ENCODE measurements at places on chromosomes 2 and 18.

DNA sequence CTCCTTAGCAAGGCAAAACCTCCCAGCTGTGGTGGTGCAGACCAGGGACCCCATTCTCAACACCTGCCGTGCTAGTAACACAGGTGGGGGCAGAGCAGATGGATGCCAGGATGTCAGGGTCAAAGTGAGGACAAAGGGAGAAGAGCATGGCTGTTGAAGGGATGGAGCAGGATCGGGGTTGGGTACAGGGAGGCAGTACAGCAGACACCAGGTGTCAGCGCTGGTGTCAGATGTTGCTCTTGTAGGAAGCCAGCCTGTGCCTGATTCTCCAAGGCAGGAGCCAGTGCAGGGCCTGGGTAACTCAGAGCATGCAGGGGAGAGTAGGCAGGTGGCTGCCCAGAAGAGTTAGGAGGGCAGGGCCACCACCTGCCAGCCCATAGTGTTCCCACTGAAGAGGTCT is 222.1 kb upstream of the SPRED2 start:
- DNase-seq, result no peak

GRCh38 chr2:216495656-216496055 is 3.0 kb upstream of the RPL37A start:
- no peak for DNase-seq

DNA sequence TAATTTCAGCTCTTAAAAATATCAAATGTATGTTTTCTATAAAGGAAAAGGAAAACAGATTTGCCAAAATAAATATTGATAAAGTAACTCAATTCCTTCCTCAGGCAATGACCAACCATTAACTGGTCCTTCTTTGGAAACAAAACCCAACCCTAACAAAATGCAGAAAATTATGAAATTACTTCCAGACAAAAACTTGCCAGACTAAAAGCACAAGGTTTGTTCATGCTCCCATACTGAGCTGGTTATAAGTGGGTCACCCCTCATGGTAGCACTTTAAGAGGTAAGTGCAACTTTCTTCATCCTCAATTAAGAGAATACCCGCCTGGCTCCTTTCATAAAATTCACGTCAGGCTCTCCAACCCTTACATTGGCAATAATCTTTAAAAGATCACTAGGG is 31.1 kb upstream of the TTC32 start:
- DNase-seq, result no peak

GRCh38 chr18:50662177-50662576 is 102.3 kb downstream of the MAPK4 start:
- no peak for DNase-seq

- no peak for DNase-seq
These were observed 44.1 kb downstream of the FARP2 start for GRCh38 chr2:241399941-241400922.

DNA sequence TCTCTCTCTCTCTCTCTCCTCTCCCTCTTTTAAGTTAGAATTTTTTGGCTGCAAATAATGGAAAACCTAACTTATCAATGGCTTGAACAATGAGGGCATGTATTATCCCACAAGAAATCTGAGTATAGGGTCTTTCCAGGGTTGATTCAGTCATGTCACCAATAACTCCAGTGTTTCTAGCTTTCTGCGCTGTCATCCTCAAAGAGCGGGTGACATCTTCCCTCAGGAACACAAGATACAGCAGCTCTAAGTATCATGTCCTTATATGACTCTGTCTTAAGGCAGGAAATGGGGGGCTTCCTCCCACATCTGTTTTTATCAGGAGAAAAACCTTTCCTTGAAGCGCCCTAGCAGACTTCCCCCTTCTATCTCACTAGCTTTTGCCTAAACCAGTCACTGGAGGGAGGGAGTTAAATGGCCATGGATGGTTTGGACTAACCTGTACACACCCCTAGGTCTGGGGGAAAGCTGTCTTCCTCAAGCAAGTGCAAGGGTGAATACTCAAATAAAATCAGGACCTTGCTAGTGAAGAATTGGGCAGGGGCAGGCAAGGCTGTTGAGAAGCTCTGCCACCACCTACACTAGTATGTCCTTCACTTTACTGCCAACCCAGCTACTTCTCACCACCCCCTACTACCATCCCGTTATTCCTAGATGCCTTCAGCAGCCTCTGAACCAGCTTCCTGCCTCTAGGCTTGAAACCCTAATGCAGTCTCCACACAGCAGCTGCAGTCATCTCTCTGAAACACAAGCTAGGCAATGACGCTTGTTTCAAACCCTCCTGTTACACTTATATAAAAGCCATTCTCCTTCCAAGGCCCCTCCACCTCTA is 7.5 kb upstream of the TUBA4A start:
- DNase-seq, result no peak

GRCh38 chr2:205688417-205689200 is 6.3 kb downstream of the NRP2 start:
- DNase-seq, result no peak

GRCh38 chr18:25614168-25614567 is 262.2 kb upstream of the ZNF521 start:
- no peak for DNase-seq

- DNase-seq, result no peak
These were observed 16.9 kb downstream of the ZNF236 start for GRCh38 chr18:76839086-76839794.

DNA sequence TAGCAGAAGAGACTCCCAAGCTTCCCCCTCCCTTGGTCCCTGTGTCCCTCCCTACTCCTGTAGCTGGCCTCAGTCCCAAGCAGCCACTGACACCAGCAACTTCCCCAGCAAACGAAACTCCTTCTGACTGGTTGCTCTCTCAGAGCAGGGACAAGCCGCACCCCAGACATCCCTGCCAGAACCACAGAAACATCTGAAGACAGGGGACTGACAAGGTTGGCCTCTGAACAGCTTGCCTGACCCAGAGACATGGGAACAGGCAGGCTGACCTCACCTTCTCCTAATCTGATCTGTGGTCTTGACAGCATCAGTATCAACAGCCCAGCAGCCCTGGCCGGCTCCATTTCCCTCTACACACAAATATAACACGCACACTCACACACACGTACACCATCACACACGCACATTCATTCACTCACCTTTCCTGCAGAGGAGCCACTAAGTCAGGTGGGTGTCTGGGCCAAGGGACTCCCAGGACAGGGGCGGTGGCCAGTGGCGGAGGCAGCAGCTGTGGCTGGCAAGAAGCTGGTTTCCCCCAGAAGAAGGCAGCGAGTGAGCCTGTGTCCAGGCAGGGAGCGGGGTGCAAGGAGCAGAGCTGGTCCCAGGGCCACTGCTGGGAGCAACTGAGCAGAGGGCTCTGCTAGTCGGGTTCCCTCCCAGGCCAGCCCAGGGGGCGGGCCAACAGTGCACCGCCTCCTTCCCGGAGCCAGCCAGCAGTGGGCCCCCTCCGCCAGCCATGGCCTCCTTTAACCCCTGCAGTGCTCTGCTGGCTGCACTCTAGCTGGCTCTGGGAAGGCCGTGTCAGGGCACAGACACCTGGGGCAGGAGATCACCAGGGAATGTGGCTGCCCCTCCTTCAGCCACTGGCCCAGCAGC is 59.1 kb downstream of the TNS1 start:
- no peak for DNase-seq

GRCh38 chr18:5104246-5104645 is 92.8 kb downstream of the AKAIN1 start:
- DNase-seq, result no peak

DNA sequence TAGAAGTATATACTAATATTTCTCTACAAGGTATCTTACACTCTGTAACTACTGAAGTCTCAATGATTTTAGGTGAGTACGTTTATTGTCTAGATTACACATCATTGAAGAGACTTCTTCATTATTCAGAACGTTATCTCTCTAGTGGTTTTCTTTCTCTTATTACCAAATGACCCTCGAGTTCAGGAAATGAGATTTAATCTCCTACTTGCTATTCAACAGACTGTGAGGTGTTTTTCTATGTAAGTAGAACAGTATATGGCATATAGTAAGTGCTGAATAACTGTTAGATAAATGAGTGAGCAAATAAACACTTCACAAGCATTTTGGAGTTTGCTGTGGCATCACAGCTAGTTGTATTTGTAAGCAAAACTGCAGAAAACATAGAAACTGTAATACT is 947.2 kb upstream of the SLC39A10 start:
- no peak for DNase-seq

DNA sequence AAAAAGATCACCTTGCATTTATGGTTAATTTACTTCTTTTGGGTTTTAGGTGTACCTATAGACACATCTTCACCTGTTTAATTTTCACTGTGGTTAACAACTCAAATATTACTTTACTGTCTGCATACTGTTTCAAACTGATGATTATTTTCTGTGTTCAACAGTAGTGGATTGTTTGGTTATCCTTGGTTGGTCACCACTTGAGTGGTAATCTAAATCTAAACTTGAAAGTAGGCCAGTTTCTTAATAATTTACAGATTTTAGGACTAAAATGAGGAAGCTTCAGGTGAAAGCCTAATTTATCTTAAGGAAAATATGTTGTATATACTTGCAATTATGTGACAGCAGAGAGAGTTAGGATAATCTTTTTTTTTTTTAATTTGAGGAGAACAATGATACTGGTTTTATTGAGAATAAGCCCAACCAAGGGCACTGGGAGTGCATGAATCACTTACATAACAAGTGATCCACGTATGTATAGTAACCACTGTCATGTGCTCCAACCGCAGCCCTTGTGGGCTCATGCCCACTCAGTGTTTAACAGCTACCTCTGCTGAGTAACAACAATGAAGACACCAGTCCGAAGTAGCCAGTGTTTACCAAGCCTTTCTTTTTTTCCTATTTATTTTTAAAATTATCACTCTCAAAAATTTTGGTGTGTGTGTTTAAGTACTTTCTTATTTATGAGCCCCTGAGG is 31.0 kb upstream of the WDSUB1 start:
- DNase-seq, result no peak

DNA sequence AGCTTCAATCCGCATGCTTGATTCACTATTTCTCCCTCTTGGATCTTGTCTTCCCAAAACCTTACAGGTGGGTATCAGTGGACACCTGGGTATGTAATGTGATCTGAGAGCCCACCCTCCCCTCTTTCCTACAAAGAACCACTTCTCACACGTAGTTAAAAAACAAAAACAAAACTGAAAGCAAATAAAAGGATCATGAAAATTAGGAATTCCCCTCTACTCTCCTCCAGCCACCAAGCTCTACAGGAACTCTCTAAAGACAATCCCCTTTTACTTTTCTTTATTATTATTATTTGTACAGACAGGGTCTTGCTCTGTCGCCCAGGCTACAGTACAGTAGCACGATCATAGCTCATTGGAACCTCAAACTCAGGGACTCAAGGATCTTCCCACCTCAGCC is 40.8 kb upstream of the MYO1B start:
- no peak for DNase-seq

DNA sequence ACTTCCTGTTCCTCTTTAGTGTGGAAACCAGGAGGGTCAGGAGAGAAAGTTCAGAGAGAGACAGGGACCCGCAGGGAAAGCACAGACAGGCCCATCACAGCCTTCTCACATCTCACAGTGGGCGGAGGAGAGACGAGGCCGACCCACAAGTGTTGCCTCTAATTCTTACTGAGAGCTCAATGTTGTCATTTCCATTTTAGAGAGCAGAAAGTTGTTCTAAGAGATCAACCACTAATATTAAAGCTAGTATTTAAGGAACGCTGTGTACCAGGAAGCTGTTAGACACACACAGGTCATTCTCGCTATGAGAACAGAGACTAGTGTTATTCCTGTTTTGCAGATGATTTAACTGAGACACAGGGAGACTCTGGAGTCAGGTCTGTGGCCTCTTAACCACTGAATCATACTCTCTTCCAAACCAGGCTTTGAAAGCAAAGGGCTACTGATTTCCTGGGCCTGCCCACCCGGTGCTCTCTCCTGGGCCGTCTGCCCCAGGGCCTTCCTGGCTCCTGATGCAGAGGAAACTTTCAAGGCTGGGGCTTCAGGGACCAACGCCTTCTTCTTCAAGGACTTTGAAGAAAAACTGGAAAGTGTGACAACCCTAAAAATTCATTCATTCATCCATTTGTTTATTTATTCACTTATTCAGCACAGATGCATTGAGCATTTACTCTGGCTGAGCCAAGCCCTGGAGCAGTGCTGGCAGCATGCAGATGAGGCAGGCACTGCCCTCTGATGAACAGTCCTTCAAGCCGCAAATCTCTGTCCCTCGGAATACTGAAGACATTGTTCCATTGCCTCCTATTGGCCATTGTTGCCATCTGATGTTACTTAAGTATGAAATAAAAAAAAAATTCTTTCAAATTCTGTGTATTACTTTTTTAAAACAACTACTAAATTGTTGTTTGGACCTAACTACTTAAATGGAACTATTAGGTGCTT is 37.2 kb upstream of the BIN1 start:
- no peak for DNase-seq

DNA sequence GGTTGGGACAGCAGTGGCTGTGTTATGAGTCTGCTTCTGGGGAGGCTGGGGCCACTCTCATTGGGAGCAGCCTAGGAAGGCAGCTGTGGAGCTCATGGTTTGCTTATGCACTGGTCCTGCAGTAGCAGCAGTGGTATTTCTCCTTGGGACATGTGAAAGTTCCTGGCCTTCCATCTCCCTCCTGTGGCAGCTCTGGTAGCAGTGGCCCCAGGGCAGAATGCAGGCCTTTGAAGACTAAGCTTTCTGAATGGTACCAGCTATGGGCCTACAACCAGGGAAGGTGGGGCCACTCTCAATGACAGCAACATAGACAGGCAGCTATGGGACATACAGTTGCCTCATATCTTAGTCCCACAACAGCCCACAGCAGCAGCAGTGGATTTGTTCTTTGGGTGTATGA is 117.3 kb upstream of the VWC2L start:
- no peak for DNase-seq

DNA sequence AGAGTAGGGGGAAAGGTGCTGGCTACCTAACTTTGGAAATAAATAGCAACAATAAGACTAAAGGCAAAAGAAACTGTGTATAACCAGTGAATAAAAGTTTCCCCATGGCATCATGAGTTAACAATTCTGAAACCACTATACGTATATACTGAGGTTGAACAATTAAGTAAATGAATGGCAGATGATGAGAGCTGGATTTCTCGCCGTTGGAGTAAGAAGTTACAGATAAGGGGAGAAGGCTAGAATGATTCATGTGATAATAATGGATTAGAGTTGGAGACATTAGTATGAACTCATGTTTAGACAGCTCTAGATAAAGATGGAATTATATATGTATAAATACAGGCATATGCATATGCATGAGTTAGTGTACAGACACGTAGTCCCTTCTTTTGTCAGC is 152.7 kb downstream of the UBR3 start:
- DNase-seq, result no peak

DNA sequence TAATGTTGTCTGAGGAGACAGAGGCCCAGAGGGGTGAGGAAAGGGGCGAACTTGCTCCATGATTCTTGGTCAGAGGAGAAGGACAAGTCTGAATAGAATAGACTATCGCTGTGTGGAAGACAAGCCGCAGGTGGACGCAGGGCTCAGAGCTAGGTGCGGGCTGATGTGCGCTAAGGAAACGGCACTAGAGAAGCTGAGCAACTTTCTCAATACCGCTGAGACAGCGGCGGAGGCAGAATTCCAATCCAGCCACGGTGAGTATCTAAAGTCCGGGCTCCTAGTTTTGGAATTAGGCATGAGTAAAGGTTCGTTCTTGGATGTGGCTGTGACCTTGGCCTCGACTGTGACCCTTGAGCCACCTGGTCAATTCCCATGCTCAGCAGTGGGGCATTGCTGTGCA is 47.8 kb downstream of the CAPN13 start:
- no peak for DNase-seq

GRCh38 chr2:160141419-160141818 is 58.7 kb downstream of the ITGB6 start:
- DNase-seq, result no peak
